HS-5 (cell line): ENCODE measurements at places on chromosomes 4 and X.

DNA sequence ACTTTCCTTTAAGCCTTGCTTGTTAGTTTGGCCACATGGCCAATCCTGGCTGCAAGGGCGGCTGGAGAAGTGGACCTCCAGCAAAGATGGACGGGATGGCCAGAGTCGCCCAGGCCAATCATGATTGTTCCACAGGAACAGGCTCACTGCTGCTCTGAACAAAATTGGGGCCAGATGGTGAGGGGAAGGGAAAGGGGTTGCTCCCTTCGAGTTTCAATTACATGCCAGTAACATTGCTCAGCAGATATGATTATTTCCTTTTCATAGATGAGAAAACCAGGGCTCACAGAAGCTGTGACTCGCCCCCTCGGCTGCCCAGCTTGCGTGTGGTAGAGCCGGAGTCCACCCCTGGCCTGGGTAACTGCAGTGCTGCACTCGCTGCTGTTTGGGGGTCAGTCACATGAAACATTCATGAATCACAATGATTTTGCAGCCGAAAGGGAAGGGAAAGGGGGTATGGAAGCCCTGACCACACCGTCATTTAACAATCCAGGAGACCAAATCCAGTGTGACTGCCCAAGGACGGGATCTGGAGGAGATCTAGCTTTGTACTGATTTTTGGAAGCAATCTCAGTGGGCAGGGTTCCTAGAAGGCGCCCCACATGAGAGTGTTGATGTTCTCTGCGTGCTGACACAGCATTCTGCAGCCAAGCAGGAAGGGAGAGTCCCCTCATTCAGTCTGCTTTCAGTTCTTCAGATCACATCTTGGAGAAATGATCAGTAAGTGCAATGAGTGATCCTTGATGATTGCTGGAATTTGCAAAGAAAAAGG, 77.3 kb upstream of the MSX1 start:
- peak; percentile 69 for DNase-seq

DNA sequence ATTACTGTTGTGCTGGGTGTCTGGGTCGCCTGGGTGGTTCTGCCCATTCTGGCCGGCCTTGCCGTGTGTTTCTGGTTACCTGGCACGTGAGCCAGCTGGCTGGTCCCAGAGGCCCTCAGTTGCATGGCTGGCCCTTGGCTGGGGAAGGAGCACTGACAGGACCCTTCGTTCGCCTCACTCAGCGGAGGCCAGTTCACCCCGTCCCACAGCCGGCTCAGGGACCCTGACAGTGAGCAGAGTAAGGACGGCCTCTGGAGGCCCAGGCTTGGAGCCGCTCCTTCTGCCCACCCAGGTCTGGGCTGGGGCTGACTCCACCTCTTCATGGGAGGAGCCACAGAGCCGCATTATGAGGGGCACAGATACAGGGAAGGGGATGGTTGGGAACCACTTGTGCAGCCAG, 20.3 kb upstream of the HGFAC start:
- DNase-seq: no peak

- DNase-seq: no peak
Observed at GRCh38 chr4:576991-577498, 950 bp upstream of the TMEM271 start.

- DNase-seq: no peak
Observed at GRCh38 chr4:101280866-101281600, 66.3 kb downstream of the PPP3CA start.

- DNase-seq: no peak
Observed at GRCh38 chrX:45794995-45795337, 594.3 kb upstream of the DIPK2B start.

DNA sequence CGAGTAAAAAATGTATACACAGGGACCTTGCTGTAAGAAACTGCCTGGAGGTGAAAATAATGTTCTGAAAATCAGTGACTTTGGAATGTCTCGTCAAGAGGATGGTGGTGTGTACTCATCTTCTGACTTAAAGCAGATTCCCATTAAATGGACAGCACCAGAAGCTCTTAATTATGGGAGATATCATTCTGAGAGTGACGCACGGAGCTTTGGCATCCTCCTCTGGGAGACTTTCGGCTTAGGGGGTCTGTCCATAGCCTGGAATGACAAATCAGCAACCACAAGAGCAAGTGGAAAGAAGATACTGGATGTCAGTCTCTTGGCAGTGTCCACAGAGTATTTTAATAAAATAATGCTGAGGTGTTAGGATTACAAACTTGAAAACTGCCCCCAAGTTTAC, 129.4 kb downstream of the THOC2 start:
- no peak for DNase-seq

DNA sequence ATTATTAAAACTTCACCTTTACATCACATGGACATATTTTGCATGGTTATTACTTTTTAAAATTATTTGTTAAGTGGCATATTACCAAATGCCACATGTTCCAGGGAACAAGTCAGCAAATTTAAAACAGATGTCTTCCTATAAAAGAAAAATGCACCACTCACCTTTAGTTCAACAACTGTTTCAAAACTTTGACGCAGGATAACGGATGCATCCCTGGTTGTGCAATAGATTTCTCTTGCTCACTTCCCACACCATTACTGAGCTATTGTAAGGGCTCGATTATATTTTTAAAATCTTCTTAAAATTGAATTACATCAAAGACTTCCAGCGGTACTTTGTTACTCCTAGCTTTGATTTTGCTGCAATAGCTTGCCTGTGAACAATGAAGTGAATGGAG, 93.0 kb upstream of the ARHGAP24 start:
- peak; percentile 16 for DNase-seq

DNA sequence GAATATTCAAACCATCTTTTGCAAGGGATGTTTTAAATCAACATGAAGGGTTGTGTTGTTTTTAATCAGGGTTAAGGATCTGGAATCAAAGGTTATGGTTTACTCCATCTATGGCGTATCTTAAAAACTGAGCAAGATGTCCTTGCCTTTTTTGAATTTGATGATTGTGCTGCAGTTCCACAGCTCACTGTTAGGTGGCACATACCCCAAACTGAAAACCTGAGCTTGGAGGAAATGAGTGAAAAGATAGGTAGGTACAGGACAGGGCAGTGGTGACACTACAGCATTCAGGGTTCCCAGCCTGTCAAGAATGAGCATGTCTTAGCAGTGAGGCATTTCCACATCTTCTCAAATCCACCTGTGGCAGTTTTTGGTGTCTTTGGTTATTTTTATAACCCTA, 13.1 kb upstream of the EOLA1 start:
- DNase-seq: no peak

DNA sequence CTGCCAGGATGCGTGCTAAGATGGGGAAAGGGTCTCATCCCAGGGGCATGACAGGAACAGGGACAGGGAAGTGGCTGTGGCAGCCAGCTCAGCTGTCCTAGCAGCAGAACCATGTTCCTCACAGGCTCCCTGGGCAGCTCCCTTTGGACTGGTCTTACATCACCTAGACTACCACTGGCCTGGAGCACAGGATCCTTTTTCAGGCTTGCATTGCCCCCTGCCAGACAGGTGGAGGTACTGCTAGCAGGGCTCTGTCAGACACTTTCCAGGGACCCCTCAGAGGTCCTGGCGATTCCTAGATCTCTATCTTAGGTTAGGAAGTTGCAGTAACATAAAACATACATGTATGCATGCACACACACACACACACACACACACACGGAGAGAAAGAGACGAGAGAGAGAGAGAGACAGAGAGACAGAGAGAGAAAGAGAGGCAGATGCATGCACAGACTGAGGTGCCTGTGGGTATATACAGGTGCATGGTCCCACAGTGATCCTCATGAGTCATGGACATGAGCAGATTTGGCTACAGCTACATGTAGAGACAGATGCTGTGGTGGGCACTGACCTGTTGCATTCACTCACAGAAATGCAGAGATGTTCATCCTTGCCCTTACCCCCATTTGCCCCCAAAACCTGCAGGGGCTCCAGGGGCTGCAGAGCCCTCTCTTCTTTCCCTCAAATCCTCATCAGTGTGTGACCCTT, 63.6 kb downstream of the STARD8 start:
- no peak for DNase-seq

GRCh38 chr4:128879971-128880370, 70.5 kb downstream of the JADE1 start:
- no peak for DNase-seq

GRCh38 chr4:150581641-150582051, 305 bp upstream of the MAB21L2 start:
- no peak for DNase-seq

DNA sequence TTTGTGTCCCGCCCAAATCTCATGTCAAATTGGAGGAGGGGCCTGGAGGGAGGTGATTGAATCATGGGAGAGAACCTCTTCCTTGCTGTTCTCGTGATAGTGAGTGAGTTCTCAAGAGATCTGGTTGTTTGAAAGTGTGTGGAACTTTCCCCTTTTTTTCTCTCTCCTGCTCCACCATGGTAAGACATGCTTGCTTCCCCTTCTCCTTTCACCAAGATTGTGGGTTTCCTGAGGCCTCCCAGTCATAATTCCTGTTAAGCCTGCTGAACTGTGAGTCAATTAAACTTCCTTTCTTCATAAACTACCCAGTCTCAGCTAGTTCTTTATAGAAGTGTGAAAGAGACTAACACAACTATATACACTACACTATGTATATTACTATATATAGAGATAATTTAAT, 697.8 kb upstream of the HS3ST1 start:
- no peak for DNase-seq

GRCh38 chr4:169252339-169253112, 18.2 kb downstream of the SH3RF1 start:
- no peak for DNase-seq

GRCh38 chrX:138638996-138639395, 72.5 kb downstream of the FGF13 start:
- DNase-seq: no peak

DNA sequence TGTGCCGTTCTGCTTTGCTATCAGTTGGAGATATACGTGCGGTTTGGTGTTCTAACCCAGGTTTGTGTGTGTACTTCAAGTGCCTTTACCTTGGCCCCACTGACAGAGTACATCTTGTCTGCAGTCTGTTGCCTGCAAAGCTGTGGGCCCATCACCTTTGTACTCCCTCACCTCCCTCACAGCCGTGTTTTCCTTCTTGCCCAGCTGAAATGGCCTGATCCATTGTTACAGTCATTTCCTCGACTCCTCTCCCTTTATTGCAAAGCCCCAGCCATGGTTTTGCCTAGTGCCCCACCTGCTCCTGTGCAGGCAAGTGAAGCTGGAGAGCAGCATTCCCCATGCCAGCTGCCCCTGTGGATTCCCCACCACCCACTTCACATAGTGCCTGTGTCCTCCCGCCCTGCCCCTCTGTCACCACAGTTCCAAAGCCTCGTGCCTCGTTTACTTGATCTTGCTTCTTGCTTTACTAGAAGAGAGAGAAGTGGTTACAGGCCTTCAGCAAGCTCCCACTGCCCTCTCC, 55.2 kb upstream of the TLR2 start:
- DNase-seq: no peak

DNA sequence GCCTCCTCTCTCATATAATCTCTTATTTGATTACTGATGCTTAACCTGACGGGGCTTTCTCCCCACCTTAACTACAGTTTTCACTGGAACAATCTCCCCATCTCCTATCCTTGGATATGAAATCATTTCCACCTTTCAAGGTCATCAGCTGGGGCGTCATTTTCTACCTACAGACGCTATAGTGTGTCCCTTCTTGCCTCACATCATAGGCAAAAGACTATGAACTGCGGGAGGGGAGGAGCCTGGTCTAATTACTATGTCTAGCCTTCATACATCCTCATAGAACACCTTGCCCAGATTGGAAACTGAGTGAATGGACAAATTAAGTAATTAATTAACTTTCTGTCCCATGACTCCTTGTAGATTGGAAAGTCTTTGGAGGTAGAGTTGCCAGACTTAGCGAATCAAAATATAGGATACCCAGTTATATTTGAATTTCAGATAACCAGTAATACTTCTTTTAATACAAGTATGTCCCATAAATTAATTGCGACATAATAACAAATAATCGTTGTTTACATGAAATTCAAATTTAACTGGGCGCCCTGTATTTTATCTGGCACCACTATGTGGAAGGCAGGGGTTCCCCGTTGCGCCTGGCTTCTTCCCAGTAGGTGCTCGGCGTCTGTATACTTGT, 752 bp upstream of the ATP6AP2 start:
- no peak for DNase-seq

GRCh38 chrX:151870602-151871001, 42.1 kb upstream of the MAGEA4 start:
- peak; percentile 55 for DNase-seq

- no peak for DNase-seq
Observed at GRCh38 chr4:124030147-124030546, 633.6 kb downstream of the SPRY1 start.

DNA sequence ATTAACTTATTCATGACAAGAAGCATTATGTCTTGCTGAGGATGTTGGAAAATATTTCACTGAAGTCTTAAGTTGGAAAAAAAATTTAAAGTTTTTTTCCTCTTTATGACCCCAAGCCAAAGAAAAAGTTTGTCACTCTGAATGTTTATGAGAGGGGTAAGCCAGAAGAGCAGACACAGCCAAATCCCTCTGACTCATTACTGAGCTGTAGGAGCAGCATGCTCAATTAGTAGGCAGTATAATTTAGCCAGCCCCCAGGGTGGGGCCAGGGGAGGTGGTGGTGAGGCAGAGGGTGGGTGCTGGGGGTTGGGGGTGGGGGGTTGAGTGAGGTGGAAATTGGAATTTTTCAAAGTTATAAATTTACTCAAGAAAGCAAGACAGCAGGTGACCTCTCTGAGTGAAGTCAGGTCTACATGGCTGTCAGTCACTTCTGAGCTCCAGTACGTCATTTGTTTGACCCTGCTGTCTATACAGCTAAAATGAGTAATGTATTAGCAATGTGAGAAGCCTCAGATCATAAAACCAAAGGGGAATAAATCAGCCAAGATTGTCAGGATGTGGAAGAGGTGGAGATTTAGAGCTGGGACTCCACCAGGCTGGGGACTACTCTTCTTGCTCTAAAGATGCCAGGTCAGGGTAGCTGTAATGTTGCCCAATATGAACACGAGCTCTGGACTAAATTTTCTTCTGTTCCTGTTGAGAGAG, 98.8 kb upstream of the NDP start:
- DNase-seq: peak; percentile 44

- no peak for DNase-seq
Observed at GRCh38 chr4:81659051-81659450, 187.3 kb upstream of the RASGEF1B start.

DNA sequence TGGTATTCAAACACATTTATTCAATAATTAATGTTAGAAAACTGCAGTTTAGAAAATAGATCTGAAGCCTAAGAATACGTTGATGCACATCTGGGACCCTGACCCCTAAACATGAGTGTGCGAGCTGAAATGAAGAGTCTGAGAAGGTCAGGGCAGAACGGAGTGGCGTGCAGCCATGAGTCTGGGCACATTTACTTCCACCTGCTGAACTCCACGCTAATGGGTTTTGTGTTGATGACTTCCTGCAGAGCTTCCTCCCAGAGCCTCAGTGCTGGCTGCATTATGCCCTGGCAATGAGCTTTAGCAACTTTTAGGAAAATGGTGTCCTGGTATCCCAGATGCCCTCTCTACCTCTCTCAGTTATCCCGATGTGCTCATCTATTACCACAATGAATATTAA, 53.1 kb downstream of the FAM114A1 start:
- DNase-seq: no peak

GRCh38 chr4:73914071-73914470, 44.9 kb downstream of the CXCL1 start:
- no peak for DNase-seq

GRCh38 chrX:70479247-70479921, 34.7 kb downstream of the DLG3 start:
- peak; percentile 31 for DNase-seq

GRCh38 chr4:182644683-182645050, 272.5 kb downstream of the DCTD start:
- peak; percentile 18 for DNase-seq
